ENCODE measurements at places on chromosomes 13 and 19. TPM values are rescaled to one million over a fixed set of nuclear protein-coding genes. Genes with fewer than 3 reads are reported as not detected.

The ZMYM2 gene
- 64.3 TPM for total RNA-seq

The LGALS7B gene
- total RNA-seq: 3.6 TPM

The ZNF100 gene
- 12.1 TPM for total RNA-seq

The DHX34 gene
- 29.2 TPM for total RNA-seq

The PRR19 gene
- total RNA-seq: 2.1 TPM

The UBE2L5 gene
- not detected for total RNA-seq

The NKPD1 gene
- 0.05 TPM for total RNA-seq

The FGF21 gene
- total RNA-seq: not detected

The VSTM2B gene
- not detected for total RNA-seq

DNA sequence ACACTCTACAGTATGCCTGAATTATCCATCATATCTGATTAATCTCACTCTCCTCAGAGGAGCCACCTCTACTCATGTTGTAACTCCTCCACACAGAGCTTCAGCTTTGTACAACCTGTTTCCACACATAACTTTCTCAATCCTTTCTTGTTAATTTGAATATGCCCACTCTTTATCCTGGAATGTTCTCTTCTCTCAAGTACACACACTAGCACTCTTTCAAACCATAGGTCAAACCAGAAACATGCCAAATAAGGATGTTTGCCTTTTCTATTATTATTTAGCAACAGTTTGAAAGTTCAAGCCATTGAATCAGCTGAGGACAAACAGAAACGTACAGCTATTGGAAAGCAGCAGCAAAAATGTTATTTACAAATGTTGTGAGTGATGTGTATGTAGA lies 110.3 kb downstream of the MIPEP start:
- H3K4me3 ChIP-seq: no peak overlapping the region
- H3K36me3 ChIP-seq: no peaks in the 10 kb centered on the region
- no peaks in the 10 kb centered on the region for H3K4me1 ChIP-seq
- H3K27me3 ChIP-seq: no peaks in the 10 kb centered on the region
- DNase-seq: no peak
- H3K27ac ChIP-seq: no peak overlapping the region

- no peaks in the 10 kb centered on the region for H3K36me3 ChIP-seq
- H3K4me3 ChIP-seq: peak overlapping the region; percentile 75
- no peaks in the 10 kb centered on the region for H3K27me3 ChIP-seq
- DNase-seq: no peak
- H3K27ac ChIP-seq: peak overlapping the region; percentile 74
These were observed 893 bp upstream of the PLIN3 start for GRCh38 chr19:4868286-4868834.

- no peak for DNase-seq
- no peaks in the 10 kb centered on the region for H3K27me3 ChIP-seq
- no peaks in the 10 kb centered on the region for H3K4me1 ChIP-seq
- H3K27ac ChIP-seq: no peak overlapping the region
- H3K4me3 ChIP-seq: no peak overlapping the region
These were observed 86.2 kb upstream of the FRY start for GRCh38 chr13:31945202-31945961.

DNA sequence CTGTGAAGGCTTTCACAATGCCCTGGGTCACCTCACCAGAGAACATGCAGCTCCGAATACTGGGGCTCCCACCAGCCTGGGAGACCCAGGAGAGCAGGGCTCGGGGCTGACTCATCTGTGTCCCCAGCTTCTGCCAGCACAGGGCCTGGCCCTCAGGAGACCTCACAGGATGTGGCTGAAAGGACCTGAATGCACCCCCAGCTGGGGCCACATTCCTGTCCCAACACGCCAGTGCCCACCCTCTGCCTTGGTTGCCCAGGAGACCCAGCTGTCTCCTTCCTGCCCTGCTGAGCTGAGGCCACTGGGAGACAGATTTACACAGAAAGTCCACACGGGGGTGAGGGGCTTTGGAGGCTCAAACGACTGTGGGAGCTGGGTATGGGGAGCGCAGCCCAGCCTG lies 11.9 kb downstream of the BCAT2 start:
- no peak for DNase-seq
- H3K27ac ChIP-seq: no peak overlapping the region
- no peaks in the 10 kb centered on the region for H3K4me1 ChIP-seq
- no peak overlapping the region for H3K4me3 ChIP-seq
- H3K36me3 ChIP-seq: no peaks in the 10 kb centered on the region

- H3K4me1 ChIP-seq: no peaks in the 10 kb centered on the region
- no peak overlapping the region for H3K4me3 ChIP-seq
- no peaks in the 10 kb centered on the region for H3K36me3 ChIP-seq
- DNase-seq: no peak
These were observed 26.0 kb downstream of the WDR88 start for GRCh38 chr19:33157906-33158305.

GRCh38 chr13:99658261-99658991 lies 157.2 kb downstream of the TM9SF2 start:
- H3K36me3 ChIP-seq: no peaks in the 10 kb centered on the region
- no peak for DNase-seq
- H3K4me1 ChIP-seq: peaks cover 12% of the 10 kb centered on the region
- H3K27me3 ChIP-seq: no peaks in the 10 kb centered on the region
- peak overlapping the region; percentile 23 for H3K4me3 ChIP-seq

Data from Panc1 (cell line).